ENCODE measurements at places on chromosomes 1 and 21.

- DNase-seq: no peak
These were observed 13.2 kb upstream of the SLC2A1 start for GRCh38 chr1:42971841-42972291.

DNA sequence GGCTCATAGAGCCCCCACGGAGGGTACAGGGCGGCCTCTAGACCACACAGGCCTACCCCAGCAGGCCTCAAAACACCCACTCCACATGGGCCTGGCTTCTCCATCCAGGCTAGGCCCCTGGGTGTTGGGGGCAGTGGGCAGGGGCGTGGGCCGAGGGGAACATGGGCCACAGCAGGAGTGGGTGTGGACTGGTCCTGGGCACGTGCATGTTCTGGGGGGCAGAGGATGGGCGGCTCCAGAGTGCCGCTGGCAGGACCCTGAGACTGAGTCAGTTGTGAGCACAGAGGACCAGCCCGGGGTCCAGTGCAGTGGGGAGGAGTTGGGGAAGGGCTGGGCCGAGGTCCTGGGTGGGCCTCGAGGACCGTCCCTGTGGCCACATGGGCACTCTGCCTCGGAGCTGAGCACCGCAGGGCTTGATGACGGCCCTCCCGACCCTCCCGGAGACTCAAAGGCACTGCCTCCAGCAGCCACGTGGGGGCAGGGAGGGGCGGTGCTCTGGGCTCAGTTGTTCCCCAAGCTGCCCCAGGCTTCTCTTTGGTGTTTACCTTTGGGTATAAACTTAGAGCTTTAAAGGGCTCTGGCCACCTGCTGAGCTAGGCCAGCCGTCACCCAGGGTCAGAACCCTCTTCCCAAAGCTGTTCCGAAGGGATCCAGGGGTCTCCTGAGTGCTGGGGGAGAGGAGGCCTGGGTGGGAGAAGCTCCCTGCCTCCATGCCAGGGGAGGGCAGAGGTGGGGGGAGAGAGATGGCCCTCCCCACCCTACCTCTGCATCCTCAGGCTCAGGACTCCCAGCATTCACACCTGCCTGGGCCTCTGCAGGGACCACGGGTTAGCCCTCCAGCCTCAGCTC, 79.9 kb downstream of the MORN1 start:
- no peak for DNase-seq

DNA sequence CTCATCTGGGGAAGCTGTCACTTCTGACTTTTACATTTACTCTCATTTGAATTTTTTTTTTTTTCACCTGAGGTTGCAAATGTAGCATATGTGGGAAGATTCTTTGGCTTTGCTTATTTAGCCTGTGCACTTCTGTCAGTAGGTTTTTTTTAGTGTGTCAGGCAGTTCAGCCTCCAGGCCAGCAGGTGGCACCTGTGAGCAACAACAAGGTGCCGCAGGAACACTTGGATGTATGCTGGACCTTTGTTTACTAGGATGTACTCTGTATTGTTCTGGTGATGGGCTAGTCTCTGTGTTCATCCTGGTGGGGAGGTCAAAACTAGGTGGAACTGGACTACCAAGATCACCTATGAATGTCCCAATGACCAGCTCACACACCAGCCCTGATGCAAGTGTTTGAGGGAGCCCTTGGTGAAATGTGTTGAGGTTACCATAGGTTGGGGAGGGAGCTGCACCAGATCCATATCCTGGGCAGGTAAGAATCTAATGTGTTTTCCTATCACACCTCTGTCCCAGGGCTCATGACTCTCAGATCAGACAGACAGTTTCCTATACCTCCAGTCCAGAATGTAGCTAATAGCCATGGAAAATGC, 618.2 kb downstream of the BRINP3 start:
- DNase-seq: no peak

DNA sequence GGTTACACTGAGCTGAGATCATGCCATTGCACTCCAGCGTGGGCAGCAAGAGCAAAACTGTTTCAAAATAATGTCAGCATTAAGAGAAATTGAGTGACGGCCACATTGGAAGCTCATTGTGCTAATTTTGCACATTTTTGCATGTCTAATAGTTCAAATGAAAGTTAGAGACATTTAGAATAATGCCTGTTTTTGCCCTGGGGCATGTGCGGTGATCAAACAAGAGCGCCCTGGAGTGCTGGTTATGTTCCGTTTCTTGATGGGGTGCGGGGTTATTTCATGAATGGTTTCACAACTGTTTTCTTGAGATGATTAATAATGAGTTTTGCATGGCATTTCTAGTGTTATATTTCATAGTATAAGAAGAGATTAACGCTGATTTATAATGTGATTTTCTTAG, 13.1 kb downstream of the OR2T11 start:
- no peak for DNase-seq

DNA sequence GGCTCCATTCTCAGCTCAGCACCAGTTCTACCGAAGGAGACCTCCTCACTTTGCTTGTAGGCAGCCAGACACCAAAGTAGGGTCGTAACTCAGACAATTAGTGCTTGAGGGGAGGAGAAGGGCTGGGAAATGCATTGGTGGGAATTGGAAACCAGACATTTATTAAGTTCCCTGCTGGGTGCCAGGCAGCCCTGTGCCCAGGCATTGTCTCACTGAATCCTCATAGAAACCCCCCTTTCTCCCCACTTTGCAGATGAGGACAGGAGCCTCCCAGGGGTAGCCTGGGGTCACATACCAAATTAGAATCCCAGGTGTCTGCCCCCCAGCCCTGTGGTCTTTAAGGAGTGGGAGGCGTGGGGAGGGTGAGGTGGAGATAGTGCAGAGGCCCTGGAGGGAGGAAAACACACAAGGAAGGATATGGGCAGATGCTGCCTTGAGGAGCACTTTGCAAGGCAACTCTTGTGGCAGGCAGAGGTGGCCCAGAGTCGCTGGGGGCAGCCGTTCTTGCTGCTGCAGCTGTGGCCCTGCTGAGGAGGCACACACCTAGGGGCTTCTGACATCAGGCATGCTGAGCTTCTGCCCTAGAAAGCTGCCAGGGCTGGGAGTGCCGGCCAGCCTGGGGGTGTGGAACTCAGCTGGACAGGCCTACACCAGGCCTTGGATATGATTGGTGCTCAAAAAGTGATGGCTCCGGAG, 29.4 kb downstream of the CDK18 start:
- no peak for DNase-seq

DNA sequence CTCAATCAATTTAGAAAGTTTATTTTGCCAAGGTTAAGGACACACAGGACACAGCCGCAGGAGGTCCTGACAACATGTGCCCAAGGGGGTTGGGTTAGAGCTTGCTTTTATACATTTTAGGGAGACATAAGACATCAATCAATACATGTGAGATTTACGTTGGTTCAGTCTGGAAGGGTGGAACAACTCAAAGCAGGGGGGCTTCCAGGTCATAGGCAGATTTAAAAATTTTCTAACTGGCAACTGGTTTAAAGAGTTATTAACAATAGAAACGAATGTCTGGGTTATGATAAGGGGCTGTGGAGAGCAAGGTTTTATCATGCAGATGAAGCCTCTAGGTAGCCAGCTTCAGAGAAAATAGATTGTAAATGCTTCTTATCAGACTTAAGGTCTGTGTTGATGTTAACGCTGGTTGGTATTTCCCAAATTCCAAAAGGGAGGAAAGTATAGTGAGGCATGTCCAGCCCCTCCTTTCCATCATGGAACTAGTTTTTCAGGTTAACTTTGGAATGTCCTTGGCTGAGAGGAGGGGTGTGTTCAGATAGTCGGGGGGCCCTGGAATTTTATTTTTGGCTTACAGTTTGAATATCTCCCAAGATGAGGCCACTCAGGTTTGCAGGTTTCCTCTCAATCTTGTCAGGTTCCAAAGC, 31.0 kb upstream of the TGFBR3 start:
- no peak for DNase-seq

- DNase-seq: no peak
These were observed 125.4 kb upstream of the TMEM51 start for GRCh38 chr1:15028102-15028501.

DNA sequence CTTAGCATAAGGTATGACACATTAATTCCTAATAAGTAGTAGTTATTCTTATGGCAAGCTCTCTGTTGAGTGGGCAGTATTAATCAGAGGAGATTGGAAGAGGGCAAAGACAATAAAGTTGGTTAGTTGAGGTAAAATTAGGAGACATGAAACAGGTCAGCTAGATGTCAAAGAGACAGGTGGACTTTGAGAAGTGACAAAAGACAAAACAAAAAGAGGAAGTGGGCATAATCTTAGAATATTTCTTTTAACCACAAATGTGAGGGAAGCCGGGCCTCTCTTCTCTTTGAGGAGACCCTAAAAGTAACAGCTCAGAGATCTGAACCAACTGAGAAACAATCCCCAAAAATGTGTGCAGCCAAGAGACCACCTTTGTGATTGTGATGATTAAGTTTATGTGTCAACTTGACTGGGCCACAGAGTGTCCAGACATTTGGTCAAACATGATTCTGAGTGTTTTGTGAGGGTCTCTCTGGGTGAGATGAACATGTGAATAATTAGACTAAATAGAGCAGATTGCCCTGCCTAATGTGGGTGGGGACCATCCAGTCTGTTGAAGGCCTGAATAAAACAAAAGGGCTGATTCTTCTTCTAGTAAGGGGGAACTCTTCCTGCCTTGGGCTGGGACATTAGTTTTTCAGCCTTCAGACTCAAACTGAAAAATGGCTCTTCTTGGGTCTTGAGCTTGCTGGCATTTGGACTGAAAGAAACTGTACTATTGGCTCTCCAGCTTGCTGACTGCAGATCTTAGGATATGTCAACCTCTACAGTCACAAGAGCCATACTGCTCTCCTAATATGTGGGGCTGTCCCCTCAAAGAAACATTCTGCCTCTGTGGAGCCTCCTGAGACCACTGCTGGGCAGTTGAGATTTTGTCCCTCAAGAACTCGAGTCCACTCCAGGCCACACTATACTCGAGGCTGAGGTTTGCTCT, 40.0 kb downstream of the FCRL5 start:
- DNase-seq: no peak

DNA sequence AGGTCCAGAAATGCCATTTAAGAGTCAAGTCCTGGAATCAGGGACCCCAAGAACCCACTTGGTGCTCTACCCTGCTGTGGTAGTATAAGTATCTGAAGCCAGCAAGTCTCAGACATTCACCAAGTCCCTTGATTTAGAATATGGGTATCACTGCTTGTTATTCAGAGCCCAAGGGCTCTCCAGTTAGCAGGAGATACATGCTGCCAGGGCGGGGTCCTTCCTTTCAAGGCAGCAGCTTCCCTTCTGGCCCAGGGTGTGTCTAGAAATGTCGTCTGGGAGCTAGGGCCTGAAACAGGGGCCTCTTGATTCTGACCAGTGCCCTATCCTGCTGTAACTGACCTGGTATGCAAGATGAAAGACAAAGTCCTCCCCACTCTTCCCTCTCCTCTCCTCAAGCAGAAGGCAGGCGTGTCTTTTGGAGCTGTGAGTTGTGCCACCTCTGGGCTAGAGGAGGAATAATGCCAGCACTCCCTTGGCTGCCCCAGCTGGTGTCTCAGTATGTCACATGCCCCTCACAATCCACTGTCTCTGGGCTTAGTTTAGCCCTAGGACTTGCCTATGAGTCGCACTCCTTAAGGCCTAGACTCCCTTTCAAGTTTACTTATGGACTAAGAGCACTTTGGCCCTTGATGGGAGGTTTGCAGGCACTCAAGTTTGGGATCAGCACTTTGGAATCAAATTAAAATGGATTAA, 200.2 kb downstream of the MRPL39 start:
- no peak for DNase-seq

DNA sequence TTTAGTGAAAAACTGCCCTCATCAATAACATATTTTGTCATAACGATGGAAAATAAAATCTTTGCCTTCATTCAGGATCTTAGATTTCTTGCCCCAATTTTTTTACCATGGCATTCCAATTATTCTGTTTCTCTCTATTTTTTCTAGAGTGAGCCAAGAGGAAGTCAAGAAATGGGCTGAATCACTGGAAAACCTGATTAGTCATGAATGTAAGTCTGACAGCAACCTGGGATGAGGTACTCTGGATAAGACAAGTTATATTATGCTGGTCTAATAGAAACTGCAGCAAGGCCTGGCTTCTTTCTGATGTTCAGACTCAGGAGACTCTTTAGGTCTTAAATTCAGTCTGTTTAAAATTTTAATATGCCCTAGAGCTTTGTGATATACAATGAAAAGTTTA, 3.5 kb downstream of the RGS4 start:
- DNase-seq: no peak

- no peak for DNase-seq
These were observed 1.7 kb downstream of the IGFN1 start for GRCh38 chr1:201192261-201192788.

DNA sequence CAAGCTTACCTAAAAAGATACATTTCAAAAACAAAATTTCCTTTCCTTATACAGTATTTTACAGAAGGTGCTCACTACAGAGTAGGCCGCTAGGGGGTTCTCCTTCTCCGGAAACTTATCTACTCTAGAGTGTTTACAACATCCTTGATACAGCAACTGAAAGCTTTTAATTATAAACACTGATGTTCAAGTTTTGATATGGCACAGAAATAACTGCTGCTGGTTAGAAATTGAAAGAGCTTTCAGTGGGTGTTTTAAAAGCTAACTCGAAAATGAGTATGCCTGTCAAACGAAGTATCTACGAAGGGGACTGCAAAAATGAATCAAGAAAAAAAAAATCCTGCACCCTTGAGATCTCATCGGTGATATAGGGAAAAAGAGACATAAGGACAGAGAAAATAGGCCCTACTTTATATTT, 1.0 kb downstream of the YOD1 start:
- no peak for DNase-seq

DNA sequence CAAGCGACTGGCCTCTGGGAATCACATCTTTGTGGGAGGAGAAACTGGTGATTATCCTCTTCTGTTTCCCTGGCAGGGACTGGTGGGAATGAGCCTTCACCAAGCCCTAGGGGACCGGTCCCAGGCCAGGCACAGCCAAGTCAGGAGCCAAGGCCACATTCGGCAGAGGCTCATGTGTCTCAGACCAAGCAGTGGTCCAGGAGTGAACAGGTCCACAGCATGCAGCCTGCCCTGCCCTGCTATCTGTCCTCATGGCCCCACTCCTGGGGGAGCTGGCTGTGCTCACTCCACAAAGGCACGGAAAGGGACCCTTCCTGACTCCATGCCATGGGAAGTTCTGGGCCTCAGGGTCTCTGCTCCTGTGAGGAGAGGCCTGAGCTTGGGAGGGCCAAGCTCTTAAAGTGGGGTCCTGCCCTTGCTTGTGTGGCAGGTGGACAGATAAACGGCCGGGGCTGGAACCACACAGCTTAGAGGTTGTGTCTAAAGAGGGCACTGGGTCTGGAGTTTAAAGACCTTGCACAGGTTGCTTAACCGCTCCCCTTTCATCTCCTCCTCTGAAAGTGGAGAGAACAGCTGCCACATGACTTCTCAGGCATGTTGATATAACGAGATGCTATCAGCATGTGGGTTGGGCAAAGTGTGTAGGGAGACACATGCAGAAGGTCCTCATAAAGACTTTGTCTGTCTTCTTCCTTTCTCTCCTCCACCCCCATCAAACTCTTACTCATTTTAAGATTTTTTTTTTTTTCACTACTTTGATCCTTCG, 57.5 kb downstream of the CASQ2 start:
- peak; percentile 60 for DNase-seq

DNA sequence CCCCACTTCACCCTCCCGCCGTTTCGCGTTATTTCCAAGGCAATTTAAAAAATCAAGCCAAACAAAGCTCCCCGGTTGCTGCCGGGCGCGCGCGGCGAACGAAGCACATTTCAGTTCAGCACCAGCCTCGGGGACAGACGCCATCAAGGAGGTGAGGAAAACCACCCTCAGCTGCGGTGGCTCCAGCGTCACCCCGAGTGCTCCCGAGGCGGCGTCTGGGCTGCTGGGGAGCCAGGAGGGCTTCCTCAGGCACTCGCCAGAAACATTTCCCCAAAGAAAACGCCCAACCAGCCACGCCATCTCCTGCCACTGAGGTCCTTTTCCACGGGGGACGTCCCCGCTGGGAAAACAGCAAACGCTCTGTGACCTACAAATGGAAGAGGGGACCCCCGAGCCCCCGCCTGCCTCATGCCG, 623 bp downstream of the GNG4 start:
- no peak for DNase-seq

All from ureter (tissue), 1 donor.